Activated T-cell treated with anti-CD3 and anti-CD28 coated beads for 4 hours (primary cell): ENCODE measurements at places on chromosomes 12 and 14.

DNA sequence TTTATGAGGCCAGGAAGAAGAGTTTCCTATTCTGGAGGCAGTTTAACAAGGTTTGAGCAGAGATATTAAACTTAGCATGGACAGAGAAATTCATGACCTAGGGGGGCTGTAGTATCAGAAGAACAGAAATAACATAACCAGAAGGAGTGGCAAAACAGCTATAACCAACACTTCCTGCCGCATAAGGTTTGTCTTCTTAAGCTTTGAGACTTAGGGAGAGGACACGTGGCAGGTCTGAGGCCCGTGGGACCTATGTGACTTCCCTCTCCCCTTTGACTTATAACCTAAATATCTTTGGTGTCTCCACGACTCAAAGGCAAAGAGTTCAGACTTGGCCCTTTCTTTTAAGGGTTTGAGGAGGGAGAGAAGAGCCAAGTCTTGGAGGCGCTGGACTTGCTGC is 119.1 kb upstream of the PZP start:
- DNase-seq: no peak

- no peak for DNase-seq
Observed at GRCh38 chr12:71440345-71440762, 756 bp downstream of the LGR5 start.

GRCh38 chr14:64293976-64294671 is at the start of gene ESR2:
Gene ESR2 (minus strand): TSS chr14:64294371. CDS start chr14:64282985, 11,386 bp downstream.
- no peak for DNase-seq

- no peak for DNase-seq
Observed at GRCh38 chr12:4050340-4050739, 177.1 kb upstream of the PARP11 start.

DNA sequence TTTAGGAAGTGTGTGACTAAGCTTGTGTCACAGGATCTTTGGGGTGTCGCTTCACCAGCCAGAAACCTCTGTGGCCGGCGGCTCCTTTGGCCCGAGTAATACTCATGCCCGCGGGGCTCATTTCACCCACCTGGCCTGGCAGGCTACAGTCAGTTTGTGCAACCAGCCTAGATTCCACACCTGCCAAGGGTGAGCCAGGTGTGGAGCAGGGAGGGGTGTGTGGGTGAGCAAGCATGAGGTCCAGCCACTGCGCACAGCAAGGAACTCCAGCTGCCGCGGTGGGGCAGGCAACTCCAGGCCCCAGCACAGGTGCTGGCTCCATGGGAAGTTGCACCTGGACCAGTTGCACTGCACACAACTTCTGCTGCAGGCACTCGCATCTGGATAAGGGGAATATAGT is 462.3 kb upstream of the LRFN5 start:
- DNase-seq: no peak

- no peak for DNase-seq
Observed at GRCh38 chr12:51326698-51327439, 2.9 kb upstream of the BIN2 start.

- DNase-seq: no peak
Observed at GRCh38 chr12:57008178-57008577, 1.8 kb upstream of the ZBTB39 start.

GRCh38 chr14:49401373-49401772 is 184.8 kb downstream of the RPS29 start:
- no peak for DNase-seq

DNA sequence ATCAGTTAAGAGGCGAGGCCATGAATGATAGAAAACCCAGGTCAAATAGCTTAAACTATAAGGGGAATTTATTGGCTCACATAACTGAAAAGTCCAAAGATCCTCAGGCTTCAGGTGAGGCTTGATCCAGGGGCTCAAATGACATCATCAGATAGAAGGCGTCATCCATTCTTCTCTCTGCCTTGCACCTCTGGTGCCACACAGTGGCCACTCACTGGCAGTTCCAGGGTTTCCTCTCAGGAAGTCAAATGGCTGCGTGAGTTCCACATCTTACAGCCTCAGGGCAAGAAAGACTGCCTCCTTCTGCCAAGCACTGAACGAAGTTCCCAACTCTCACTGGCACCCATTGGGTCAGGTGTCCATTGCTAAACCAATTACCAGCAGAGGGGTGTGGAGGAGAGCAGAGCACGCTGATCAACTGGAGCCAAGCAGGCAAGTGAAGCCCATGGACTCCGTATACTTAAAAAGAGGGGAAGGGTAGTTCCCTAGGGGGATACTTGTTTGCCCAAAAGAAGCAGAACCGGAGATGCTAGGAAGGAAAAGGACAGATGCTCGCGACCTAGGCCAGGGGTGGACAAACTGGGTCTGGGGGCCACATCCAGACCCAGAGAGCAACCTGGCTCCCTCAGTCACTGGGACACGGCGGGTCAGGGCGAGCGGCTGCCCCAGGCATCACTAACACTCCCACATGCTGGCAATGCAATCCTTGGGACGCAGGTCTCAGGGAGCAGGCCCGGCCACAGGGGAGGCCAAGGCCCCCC is 69.3 kb downstream of the SERPINA3 start:
- DNase-seq: no peak

GRCh38 chr14:64468451-64468850 is 3.2 kb downstream of the AKAP5 start:
- no peak for DNase-seq

DNA sequence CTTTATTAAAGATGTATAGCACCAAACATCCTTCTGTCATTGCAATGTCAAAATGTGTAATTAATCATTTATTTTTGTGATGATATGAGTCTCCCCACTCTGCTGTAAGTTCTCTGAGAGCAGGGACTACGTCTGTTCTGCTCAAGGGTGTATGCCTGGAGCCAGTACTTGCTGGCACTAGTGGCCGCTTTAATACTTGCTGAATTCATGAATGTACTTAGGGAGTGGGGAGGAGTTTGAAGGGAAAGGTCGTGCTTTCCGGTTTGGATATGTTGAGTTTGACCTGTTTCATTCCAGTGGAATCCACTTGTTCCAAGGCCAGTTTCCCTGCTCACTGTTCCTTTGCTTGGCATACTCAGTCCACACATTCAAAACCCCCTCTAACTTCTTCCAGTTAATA is 1.9 kb upstream of the DCAF5 start:
- DNase-seq: no peak

DNA sequence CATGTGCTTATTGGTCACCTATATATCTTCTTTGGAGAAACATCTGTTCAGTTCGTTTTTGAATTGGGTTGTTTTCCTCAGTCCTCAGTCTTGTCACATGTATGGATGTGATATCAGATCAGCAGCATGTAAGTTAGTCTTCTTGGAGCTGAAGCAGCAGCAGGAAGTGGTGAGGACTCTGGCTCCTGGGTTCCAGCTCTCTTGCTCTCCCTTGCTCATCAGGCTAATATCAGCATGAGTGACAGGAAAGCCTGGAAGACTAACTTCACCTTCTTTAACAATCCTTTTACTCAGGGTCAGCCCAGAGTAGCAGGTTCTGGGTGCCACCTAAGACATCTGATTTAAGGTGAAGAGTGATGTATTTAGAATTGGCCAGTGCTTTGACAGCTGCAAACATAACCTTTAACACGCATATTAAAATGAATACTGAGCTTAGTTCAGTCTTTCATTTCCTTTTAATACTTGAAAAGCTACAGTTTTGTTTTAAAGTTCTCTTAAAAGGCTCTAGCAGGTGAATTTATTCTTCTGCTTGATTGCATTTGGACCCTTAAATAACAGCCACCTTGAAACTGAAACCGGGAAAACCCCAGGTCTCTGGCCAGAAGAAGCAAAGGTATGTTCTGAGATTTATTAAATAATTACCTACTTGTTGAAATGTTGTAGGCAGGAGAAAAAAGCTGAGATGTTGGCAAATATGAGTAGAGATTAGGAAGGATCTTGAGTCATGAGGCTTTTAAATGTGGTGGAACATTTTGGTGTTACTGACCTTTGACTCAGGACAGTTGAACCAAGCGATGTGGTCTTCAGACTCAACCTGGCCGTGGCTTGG is 54.3 kb downstream of the DRAM1 start:
- no peak for DNase-seq

- no peak for DNase-seq
Observed at GRCh38 chr14:36915081-36915480, 253.4 kb downstream of the PAX9 start.

GRCh38 chr14:76695263-76695920 is 65.9 kb upstream of the VASH1 start:
- no peak for DNase-seq

GRCh38 chr14:24036169-24036962 is 15.4 kb upstream of the CARMIL3 start:
- DNase-seq: peak; percentile 44

DNA sequence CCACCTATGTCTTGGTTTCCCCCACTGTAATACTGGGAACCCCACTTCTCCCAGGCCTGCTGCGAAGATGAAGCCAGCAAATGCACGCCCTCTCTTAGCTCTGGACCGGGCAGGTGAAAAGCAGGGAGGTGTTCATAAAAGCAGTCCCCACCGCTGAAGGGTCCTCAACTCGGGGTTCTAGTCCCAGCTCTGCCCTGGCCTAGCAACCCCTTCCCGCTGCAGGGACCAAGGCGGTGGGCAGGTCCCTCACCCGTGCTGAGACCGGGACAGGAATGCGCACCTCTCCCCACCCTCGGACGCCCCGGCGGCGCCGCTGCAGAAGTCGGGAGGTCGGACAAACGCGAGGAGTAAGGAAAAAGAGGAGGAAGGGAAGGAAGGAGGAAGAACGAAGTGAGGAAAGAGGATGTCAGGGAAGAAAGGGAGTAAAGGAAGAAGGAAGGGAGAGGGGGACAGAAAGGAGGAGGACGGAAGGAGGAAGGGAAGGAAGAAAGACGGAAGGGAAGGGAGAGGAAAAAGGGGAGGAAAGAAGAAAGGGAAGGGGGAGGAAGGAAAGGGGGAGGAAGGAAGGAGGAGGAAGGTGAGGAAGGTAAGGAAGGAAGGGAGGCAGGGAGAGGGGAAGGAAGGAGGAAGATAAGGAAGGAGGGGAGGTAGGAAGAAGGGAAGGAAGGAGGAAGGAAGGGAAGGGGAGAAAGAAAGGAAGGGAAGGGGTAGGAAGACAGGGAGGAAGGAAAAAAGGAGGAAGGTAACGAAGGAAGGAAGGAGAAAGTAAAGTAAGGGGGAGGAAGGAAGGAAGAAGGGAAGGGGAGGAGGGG is 701 bp downstream of the SPRING1 start:
- DNase-seq: no peak

GRCh38 chr14:31465111-31465510 is 7.8 kb upstream of the DTD2 start:
- no peak for DNase-seq

DNA sequence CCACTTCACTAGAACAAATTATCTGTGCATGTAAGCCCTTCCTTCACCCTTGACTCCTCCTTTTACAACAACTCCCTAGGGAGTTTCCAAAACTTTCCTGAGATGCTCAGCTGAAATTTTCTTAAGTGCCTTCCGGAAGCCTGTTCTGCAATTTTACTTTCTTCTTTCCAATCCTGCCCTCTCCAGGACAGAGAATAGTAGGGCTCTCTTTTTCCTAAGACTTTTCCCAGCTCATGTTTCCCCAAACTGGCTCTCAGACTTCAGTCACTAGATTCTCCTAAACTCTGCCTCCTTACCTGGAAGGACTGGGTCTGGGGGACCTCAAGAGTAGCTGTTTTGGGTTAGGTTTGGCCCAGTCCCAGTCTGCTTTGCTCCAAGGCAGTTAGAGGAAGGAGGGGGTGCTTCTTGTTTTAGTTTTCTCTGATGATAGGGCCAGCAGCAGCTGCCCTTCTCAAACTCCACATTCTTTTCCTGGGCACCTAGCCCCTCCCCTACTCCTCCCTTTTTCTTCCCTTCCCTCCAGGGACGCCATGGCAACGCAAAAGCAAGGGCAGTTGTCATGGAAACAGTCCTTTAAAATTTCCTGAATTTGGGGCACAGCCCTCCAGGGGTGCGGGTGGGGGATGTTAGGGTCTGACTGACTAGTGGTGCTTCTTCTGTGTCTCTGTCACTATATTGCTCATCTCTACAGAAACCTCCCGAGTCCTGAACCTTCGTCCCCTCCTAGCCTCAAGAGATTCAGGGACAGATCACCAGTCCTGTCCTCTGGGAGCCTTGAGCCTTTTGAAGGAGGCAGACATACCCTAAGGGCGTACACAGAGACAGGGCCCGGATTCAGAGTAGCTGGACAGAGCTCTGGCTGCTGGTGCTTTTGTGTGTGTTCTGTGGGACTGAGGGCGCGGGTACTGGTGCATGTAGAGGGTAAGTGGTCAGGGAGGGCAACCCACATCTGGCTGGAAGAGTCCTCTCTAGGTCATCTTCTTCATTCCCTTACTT is 17.0 kb downstream of the PPP1R1A start:
- DNase-seq: no peak

DNA sequence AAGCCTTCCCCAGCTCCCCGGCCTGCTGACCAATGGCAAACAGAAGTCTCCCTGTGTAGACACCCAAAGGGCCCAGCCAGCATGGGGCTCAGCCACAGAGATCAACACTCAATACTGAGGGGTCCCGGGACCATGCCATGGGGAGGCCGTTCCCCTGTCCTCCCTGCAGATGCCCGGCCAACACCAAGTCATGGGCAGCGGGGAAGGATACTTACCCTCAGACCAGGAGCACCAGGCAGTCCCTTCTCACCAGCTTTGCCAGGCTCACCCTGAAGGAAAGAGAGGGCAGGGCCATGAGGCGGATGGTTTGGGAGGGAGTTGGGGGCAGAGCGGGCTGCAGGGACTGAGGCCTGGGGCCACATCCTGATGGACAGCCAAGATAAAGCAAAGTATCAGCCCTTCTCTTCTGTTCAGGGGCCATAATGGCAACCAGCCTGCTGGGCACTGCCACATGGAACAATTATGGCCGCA is 19.9 kb downstream of the COL2A1 start:
- no peak for DNase-seq

DNA sequence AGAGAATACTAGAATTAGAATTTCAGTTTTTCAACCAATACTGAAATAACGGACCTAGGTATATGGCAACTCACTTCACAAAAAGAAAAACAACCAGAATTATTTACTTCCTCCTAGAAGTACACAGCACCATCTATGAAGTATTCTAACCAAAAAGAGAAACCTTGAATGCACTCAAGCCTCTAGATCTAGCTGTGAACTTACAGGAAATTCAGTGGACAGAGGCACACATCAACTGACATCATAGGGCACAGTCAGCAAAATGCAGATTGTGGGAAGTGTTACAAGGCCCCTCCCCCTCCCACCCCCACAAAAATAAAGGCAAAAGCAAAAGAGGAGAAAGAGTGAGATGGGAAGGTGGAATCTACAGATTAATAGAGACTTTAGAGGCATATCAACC is 102.4 kb downstream of the TMTC1 start:
- no peak for DNase-seq

- no peak for DNase-seq
Observed at GRCh38 chr14:38212111-38212510, 4.4 kb downstream of the SSTR1 start.

- DNase-seq: no peak
Observed at GRCh38 chr12:44358636-44359035, 517.5 kb downstream of the NELL2 start.

GRCh38 chr12:86389949-86390348 is 133.8 kb upstream of the MGAT4C start:
- DNase-seq: no peak

GRCh38 chr12:43147878-43148277 is 404.1 kb downstream of the ADAMTS20 start:
- no peak for DNase-seq

GRCh38 chr14:104134061-104134965 is 4.1 kb upstream of the KIF26A start:
- no peak for DNase-seq

- DNase-seq: no peak
Observed at GRCh38 chr12:90499795-90500194, 455.2 kb downstream of the CCER1 start.
